ENCODE measurements at places on chromosomes 1 and 21. TPM values are rescaled to one million over a fixed set of nuclear protein-coding genes. Genes with fewer than 3 reads are reported as not detected.

Gene PRKAA2
- total RNA-seq: under 0.01 TPM

Gene YTHDF2
- total RNA-seq: 44.8 TPM

Gene FMOD
- under 0.01 TPM for total RNA-seq

Gene PCP4
- total RNA-seq: not detected

Gene SEC16B
- total RNA-seq: 2.4 TPM

Gene PSMG1
- total RNA-seq: 38.5 TPM

Gene CTBS
- total RNA-seq: 7.3 TPM

Gene GPR25
- not detected for total RNA-seq

Gene ERICH3
- not detected for total RNA-seq

Gene PTGER3
- total RNA-seq: 0.39 TPM

Gene ARID1A
- total RNA-seq: 48.3 TPM

Gene AIRE
- not detected for total RNA-seq

Gene FCRLB
- total RNA-seq: 1.1 TPM

Gene SLFNL1
- total RNA-seq: 2.0 TPM

Gene RNF115
- 10.5 TPM for total RNA-seq

Gene RGS13
- not detected for total RNA-seq

Gene EFNA1
- total RNA-seq: 18.8 TPM

Gene LRRC41
- 167 TPM for total RNA-seq

Gene MIB2
- 74.2 TPM for total RNA-seq

Gene COL6A1
- 17.9 TPM for total RNA-seq

All from placental epithelial cell (primary cell).